ENCODE measurements at places on chromosomes 4 and X. TPM values are rescaled to one million over a fixed set of nuclear protein-coding genes. Genes with fewer than 3 reads are reported as not detected.

RTL3 gene
- total RNA-seq, result 0.34 TPM

CCKAR gene
- total RNA-seq, result not detected

GRCh38 chr4:8181844-8182243 is 17.2 kb upstream of the SH3TC1 start:
- no peak overlapping the region for H3K4me3 ChIP-seq
- H3K4me1 ChIP-seq, result peaks cover 32% of the 10 kb centered on the region
- peaks cover 13% of the 10 kb centered on the region for H3K27me3 ChIP-seq
- no peak for DNase-seq

LGI2 gene
- total RNA-seq, result not detected

GRCh38 chrX:68982476-68982875 is 153.7 kb downstream of the EFNB1 start:
- H3K27ac ChIP-seq, result no peak overlapping the region
- H3K4me3 ChIP-seq, result no peak overlapping the region
- DNase-seq, result no peak
- no peaks in the 10 kb centered on the region for H3K4me1 ChIP-seq
- H3K27me3 ChIP-seq, result peaks cover 7% of the 10 kb centered on the region

ALAS2 gene
- not detected for total RNA-seq

- DNase-seq, result peak; percentile 54
- no peak overlapping the region for H3K4me3 ChIP-seq
- H3K4me1 ChIP-seq, result peaks cover 22% of the 10 kb centered on the region
These were observed 365.9 kb downstream of the INPP4B start for GRCh38 chr4:142480244-142480643.

DNA sequence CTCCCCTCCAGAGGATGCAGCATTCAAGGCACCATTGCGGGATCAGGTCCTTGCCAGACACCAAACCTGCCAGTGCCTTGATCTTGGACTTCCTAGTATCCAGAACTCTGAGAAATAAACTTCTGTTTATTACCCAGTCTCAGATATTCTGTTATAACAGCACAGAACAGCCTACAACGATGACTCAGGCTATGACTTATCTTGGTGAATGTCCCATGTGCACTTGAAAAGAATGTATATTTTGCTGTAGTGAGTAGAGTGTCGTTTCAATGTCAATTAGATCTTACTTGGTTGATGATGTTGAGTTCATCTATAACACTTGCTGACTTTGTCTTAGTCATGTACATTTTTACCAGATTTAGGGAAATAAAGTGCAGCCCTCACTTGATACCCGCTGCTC is 34.5 kb upstream of the PGRMC1 start:
- peaks cover 8% of the 10 kb centered on the region for H3K4me1 ChIP-seq
- H3K36me3 ChIP-seq, result no peaks in the 10 kb centered on the region
- no peak overlapping the region for H3K4me3 ChIP-seq
- H3K27ac ChIP-seq, result no peak overlapping the region
- H3K27me3 ChIP-seq, result peaks cover 8% of the 10 kb centered on the region
